ENCODE measurements at places on chromosomes 7 and 10.

- no peak for DNase-seq
Observed at GRCh38 chr7:28646376-28647075, 234.2 kb downstream of the CREB5 start.

DNA sequence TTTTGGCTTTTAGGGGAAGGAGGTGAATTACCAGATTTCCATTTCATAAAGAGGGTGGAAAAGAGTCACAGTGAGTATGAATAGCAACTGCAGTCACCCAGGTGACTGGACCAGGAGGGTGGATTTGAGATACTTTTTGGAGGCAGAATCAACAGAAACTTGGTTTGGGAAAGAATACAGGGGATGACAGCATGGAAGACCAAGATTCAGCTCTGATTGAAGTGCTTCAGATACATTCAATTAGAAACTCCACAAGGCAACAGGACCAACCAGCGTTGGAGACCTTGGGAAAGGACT lies 83.0 kb downstream of the SGMS1 start:
- DNase-seq = no peak

- no peak for DNase-seq
Observed at GRCh38 chr7:70479153-70480021, 652.6 kb upstream of the GALNT17 start.

DNA sequence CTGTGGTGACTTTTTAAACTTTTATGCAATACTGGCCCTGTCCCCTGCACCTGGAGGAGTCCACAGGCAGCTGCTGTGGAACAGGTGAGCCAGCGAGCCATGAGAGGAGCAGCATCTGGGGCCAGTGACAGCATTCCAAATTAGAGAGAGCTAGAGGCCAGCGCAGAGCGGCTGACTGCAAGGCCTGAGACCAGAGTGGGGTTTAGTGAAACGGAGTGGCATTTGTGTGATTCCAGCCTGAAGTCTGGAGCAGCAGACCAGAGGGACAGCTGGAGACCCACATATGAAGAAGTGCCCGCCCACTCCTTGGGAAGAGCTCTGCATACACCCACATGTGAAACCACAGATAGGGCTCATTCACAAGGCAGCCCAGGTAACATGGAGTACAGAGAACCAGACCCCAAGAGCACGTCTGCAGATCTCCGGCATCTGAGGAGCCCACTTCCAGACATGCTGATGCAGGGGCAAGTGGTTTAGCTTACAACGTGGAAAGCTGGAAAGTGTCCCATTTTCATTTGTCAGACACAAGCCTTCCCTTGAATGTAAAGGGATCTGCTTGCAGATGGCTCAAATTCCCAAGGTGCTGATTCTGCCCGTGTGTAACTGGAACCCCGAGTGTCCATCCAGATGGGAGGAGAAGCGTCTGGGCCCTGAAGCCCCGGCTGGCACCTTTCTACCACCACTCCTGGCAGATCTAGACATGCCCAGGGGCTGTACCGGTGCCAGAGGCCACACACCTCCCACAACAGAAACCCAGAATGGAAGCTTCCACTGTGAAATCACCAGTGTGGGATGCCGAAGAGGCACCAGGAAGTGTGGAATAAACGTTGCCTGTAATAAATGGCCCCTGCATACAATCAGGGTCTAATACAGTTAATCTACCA lies 256.0 kb upstream of the TCERG1L start:
- DNase-seq = no peak

GRCh38 chr7:112603673-112604072 lies 122.9 kb downstream of the LSMEM1 start:
- DNase-seq = no peak

- no peak for DNase-seq
Observed at GRCh38 chr10:29377333-29377961, 88.6 kb downstream of the LYZL1 start.

DNA sequence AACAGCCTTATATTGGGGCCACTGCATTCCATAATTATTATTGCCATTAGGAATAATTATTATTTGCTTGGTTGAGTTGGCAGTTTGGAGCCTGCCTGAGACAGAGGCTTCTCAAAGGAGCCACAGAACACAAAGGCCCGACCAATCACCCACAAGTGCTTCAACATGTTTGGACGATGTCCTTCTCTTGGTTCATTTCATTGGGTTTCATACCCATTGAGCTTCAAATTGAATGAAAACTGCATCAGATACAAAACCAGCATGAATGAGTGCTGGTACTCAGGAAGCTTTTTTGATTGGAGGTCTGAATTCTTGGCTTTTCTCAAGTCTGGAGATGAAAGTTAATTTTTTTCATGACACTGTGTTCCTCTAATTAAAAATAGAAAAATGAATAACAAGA lies 168.3 kb downstream of the CREB5 start:
- DNase-seq = no peak

DNA sequence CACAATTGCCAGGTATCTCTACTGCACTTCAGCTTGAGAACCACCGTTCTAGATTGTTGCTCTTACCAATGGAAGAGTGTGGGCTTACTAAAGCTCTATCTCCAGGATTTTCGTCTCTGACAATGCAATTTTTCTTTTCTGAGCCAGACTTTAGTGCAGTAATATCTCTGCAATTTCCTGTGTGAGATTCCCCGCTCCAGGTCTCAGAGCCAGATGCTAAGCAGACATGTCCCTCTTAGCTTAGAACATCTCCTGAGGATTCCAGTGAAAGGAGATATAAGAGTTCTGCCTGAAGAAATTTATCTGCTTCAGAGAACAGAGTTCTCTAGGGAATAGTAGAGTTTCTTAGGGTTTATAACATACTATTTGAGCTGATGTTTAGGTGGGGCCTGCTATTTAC lies 82.0 kb downstream of the SND1 start:
- no peak for DNase-seq

- no peak for DNase-seq
Observed at GRCh38 chr10:119489991-119490326, 52.6 kb downstream of the RGS10 start.

GRCh38 chr10:101322266-101323108 lies 31.5 kb upstream of the BTRC start:
- DNase-seq = no peak

DNA sequence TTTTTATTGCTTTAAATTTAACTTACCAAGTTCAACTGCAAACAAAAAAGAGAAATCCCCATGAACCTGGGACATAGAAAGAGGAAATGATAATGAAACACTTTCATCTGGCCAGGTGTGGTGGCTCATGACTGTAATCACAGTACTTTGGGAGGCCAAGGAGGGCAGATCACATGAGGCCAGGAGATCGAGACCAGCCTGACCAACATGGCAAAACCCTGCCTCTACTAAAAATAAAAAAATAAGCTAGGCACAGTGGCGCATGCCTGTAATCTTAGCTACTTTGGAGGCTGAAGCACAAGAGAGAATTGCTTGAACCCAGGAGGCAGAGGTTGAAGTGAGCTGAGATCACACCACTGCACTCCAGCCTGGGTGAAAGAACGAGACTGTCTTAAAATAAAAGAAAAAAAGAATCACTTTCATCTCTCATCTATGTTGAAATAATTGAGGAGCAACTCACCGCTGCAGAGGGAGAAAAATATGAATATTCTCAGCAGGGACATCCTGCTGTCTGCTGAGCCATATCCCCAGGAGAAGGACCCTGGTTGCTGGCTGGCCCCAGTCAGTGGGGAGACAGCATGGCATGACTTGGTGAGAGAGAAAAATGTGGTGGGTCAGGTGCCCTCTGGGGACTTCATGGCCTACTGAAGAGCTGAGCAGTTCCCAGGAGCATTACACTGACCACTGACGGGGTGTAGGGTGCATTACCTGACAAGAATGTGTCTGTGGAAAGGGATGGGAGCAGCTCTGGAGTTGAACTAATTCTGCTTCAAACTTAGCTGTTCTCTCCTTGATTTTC lies 22.8 kb upstream of the TARP start:
- DNase-seq = no peak

- no peak for DNase-seq
Observed at GRCh38 chr10:28179006-28179742, 123.7 kb downstream of the MPP7 start.

DNA sequence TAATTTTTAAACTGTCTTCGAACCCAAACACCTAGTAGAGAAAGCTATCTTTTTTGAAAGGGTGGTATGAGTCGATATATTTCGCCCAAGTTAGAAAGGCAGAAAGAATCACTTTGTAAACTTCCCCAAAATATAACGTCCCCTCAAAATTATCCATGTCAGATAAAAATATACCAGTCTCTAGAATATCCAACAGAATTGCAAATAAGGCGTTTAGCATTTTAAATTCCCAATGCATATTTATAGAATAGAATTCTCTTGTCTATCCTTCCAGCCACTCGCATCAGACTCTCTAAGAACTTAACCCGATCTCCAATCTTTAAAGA lies 2.1 kb downstream of the CTBP2 start:
- DNase-seq = no peak

- no peak for DNase-seq
Observed at GRCh38 chr7:26860361-26860760, 4.0 kb downstream of the SKAP2 start.

GRCh38 chr10:12814166-12814565 lies 187.3 kb downstream of the CCDC3 start:
- DNase-seq = no peak

DNA sequence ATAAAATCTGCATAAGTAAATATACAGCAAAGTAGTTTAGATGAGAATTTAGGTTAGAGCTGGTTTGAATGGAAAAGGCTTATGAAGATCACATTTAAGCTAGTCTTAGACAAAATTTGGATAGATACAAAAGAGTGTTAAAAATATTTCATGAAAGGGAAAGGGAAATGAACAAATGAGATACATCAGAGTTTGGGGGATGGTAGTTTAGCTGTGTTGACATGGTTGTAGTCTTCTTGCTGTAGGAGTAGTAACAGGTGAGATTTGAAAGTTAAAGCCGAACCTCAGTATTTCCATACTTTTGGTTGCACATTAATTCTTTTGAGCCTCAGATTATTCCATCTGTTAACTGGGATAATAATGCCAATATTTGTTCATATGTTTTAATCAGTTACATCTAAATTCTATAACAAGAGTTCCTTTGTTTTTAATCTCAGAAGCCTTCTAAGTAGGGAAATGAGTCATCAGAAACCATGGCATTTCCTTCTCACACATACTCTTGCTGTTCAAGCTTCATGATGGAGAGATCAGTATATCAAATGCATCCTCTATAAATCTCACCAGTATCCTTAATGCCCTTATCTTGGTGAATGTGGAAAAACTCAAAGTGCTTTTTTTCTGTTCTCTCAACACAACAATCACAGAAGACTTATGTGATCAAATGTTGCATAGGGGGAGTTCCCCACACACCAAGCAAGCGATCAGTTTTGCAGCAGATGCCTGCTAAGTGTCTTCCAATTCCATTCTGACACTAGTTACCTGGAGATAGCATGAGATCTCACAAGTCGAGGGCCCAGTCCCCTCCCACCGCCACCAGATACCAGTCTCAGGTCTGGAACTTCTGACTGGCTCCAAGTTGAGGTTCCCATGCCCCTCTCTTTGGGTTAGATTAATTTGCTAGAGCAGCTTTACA lies 84.7 kb downstream of the MAPK8 start:
- no peak for DNase-seq

DNA sequence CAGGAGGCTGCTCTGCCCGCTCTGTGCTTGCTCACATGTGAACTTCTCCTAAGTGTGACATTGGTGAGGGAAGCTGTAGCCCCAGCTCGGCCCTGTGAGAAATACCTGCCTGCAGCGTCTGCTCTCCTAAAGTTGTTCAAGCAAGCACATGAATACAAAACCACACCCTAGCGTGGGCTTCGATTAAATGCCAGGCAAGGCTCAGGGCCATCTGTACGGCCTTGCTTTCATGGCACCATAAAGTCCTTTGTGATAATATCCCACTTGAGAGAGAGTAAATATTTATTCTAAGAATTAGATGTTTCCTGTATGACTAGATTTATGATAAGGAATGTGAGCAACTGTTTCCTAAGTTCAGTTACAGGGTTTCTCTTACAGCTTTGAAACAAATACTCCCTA lies 262.8 kb upstream of the KLF14 start:
- DNase-seq = peak; percentile 16

DNA sequence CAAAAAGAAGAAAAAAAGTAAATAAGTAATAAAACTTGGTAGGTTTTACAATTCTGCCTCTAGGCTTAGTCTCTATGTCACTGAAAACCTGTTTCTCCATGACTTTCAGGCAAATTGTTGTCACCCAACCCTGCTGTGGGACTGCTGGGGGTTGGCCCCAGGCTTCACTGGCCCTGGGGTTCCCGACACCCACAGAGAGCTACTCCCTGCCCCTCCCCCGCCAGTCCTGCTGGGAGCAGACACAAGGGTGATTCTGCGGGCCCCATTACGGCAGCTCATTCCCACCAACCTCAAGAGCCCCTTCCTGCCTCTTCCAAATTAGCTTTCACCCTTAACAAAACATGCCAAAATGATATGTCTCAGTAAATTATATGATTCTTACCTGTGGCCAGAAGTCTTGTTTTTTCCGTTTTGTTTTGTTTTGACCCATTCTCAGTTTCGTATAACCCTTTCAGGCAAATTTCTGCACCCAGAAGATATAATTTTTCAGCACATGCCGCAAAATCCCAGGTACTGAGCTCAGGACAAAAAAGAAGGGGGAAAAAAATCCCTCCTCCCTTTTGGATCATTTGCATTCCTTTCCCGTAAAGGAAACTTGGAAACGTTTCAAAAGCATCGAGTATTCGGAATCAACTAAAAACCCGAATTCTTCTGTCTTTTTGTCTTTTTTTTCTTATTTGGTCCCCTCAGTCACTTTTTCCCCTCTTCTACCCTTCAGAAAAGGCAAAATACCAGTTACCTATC lies 27.8 kb downstream of the CHST15 start:
- no peak for DNase-seq

- DNase-seq = no peak
Observed at GRCh38 chr7:71243736-71244410, 111.9 kb downstream of the GALNT17 start.

DNA sequence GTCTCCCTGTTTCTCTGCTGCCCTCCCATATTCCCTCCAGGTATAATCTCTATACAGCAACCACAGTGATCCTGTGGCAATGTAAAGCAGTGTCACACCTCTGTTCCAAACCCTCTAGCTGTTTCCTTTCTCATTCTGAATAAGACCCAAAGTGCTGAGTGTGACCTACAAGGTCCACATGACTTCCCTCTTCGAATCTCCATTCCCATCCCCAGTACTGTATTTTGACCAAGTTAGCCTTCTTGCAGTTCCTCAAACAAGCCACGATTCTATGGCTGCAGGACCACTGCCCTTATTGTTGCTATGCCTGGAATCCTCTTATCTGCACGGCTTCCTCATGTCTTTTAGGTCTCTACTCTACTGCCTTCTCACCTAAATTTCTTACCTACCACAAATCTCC lies 291.9 kb downstream of the DOCK4 start:
- no peak for DNase-seq

DNA sequence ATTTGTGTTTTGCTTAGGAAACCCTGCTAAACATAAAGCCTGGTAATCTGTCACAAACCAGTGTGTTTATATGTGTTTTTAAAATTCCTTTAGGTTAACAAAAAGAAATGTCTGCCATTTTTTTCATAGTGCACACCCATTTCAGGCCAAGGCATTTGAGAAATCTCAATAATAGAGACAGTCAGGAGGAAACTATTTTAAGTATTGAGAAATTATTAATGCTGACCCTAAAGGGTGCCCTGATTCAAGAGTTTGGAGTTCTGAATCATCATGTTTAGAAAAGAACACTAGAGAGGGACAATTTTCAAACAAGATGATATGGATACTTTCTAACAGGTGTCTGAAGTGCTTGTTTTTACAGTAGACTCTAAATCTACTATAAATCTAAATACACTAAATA lies 28.7 kb downstream of the MALRD1 start:
- no peak for DNase-seq
